ENCODE measurements at places on chromosomes 6 and 20. TPM values are rescaled to one million over a fixed set of nuclear protein-coding genes. Genes with fewer than 3 reads are reported as not detected.
A peak's percentile ranks its signal among the peaks of the same experiment; 100 is the strongest.

ZNF311 gene
- total RNA-seq, result 2.9 TPM

- ATAC-seq, result peak; percentile 8
These were observed 34.4 kb upstream of the PTPN1 start for GRCh38 chr20:50475681-50476292.

DNA sequence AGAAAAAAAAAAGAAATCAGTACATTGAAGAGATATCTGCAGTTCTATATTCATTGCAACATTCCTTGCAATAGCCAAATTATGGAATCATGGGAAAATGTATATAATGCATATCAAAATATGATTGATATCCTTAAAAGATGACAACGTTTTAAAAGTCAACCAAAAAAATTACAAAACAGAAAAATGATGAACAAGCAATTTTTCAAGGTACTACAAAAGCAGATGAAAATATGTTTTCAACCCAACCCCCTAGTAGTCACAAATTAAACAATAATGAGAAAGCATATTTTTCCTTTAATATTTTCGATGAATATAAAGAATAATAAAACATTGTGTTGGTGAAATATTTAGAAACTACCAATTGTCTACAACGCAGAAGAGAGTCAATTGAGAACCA, 497.6 kb downstream of the MEI4 start:
- no peak for ATAC-seq

DNA sequence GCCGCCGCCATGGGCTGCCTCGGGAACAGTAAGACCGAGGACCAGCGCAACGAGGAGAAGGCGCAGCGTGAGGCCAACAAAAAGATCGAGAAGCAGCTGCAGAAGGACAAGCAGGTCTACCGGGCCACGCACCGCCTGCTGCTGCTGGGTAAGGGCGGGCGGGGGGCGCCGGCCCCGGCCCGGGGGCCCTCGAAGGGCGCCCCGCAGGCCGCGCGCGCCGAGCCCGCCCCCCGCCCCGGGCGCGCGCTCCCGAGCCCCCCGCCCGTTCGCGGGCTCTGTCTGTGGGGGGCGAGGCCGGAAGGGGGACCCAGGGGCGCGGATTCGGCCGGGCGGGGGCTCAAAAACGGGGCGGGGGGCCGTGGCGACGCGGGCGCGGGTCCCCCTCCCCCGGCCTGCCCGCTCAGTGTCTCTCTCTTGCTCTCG, 39.2 kb downstream of the GNAS start:
- ATAC-seq, result no peak

GRCh38 chr20:6605055-6605935, 162.2 kb upstream of the BMP2 start:
- ATAC-seq, result no peak

- ATAC-seq, result no peak
These were observed 121.0 kb upstream of the GJE1 start for GRCh38 chr6:142011775-142012174.

All from motor neuron (in vitro differentiated cells).